Fibroblast of skin of left quadriceps (primary cell): ENCODE measurements at places on chromosomes 2 and 18.

DNA sequence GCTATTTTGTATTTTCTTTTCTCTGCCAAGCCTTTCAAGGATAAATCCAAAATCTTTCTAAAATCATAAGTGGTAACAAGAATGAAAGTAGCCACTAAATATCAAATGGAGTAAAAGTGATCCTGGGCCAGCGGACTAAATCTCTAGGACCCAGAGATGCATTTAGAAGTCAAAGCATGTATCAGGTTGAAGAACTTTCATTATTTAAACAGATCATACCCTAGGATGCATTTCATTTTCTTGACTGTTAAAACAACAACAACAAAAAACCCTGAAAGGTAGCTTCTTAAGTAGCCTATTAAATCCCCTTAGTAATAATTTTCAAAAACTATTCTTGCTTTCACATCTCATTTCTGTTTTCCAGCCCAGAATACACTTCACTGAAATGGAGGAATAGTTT lies 4.8 kb upstream of the POU3F3 start:
- DNase-seq, result no peak

DNA sequence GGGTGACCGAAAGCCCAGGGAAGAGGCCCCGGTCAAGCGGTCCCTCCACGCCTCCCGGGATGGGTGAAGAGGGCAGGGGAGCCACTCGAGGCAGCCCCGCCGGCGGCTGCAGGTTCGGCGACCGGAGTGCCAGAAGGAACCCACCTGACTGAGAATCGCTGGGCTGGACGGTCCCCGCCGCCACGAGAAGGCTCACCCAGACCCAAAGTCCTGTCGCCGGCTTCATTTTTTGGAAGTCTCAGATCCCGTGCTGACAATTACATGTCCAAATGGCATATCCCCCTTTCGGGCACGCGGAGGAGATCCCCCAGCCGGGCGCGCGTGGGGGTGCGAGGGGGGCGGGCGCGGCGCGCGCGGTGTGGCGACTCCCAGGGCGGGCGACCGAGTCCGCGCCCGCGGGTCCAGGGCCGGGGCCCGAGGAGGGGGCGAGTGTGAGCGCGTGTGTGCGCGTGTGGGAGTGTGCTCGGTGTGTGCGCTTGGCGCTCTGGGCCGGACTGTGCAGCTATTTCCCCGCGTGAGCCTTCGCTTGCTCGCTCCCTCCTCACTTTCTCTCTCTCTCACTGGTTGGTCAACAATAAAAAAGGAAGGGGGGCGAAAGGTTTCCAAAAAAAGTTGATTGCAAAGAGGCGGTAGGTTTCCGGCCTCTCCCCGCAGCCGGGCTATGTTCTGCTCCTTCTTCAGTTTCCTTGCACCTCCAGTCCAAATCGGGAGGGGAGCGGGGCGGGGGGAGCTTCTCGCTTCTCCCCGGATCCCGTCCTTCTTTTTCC lies at the start of gene ERBB4:
ERBB4 (minus strand) TSS at position 498 of the 767 bp plus-strand sequence; CDS start at position 226, 272 bp downstream.
- DNase-seq, result no peak

DNA sequence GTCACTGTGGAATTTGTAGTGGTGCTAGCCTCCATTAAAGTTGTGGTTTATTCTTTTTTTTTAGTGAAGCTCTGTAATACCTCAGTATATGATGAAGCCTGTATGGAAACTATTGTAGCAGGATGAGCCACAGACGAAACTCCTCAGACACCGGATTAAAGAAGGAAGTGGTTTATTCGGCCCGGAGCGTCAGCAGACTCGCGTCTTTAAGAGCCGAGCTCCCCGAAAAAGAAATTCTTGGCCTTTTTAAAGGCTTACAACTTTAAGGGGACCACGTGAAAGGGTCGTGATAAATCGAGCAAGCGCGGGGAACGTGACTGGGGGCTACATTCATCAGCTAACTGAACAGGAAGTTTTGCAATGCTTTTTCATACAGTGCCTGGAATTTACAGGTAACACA lies 8.1 kb upstream of the CCL20 start:
- DNase-seq, result no peak

- DNase-seq, result no peak
Measured at GRCh38 chr2:221501883-221502269, 70.2 kb downstream of the EPHA4 start.

DNA sequence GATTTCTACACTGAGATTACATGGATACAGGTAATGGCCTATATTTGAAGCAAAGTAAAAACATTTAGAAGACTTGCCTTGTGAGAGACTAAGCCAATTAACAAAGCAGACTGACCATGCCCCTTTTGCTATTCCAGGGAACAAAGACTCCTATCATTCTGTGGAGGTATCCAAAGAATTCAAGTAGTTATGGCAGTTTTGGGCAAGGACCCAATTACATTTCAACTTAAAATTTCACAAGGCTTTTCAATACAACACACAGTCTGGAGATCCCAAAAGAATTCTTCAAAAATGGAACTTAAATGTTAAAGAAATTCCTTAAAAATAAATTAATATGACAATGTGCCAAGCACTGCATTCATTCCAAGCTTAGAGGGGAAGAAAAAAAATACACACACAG lies 109.2 kb upstream of the CHRNA1 start:
- peak; percentile 44 for DNase-seq

GRCh38 chr18:36187193-36187825 lies at the start of gene MOCOS:
MOCOS (plus strand) TSS chr18:36187497; CDS start chr18:36187540, 43 bp downstream.
- no peak for DNase-seq

- DNase-seq, result no peak
Measured at GRCh38 chr2:189870381-189871085, 86.3 kb downstream of the PMS1 start.

DNA sequence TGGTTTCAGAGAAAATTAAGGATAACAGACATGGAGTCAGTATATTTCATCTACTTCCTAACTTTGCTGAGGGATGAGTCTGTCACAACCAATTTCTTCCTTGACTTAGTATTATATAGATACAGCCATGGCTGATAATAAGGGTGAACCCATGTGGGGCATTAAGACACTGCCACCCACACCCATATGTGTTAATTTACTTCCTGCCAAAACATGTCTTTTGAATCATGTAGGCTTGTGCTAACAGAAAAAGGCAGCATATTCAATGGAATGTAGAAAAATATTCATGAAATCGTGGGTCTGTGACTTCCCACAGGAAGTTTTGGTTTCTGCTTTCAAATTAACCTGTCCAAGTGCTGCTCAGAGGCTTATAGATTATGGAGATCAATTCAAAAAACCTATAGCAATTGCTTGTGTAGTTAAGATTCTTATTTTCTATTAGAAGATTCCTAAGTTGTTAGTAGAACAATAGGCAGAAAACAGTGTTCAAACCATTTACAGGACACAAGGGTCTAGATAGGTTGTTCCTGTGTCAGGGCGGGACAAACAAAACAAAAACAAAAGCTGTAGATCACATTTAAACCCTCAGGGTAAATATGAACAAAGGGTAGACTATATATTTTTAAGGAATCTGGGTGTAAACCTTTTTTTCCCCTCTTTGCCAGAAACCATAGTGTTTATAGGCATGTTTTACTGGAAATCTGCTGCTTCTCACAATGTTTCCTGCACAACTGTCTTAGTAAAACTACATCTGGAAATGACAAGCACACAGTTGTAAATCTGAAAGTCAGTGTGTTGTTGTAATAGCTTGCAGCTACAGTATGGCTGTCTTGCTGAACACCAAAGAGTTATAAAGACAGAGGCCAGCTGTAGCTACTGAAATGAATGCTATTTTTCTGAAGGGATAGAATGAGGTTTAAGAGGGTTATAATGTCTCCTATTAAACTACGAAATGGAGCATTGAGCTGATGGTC lies 691.2 kb downstream of the EPHA4 start:
- DNase-seq, result no peak

DNA sequence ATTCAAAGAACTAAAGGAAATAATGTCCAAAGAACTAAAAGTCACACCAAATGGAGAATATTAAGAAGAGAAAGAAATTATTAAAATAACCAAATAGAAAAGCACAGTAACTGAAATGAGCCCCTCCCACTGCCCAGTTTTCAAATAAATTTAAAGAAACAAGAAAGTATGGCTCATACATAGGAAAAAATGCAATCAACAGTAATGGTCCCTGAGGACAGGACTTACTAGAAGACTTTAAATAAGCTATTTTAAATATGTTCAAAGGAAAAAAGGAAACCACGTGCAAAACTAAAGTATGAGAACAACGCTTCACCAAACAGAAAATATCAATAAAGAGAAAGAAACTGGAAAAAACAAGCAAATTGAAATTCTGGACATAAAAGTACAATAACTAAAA lies 58.9 kb downstream of the TMEM131 start:
- no peak for DNase-seq

- DNase-seq, result no peak
Measured at GRCh38 chr18:3058328-3059191, 45.6 kb upstream of the LPIN2 start.

- DNase-seq, result no peak
Measured at GRCh38 chr2:38436227-38436664, 59.2 kb upstream of the ATL2 start.

- DNase-seq, result peak; percentile 38
Measured at GRCh38 chr18:26383454-26384270, 157.4 kb downstream of the TAF4B start.

- DNase-seq, result no peak
Measured at GRCh38 chr18:36706134-36706881, 122.5 kb downstream of the TPGS2 start.

- DNase-seq, result no peak
Measured at GRCh38 chr2:194411221-194411620, 1245.8 kb upstream of the SLC39A10 start.

DNA sequence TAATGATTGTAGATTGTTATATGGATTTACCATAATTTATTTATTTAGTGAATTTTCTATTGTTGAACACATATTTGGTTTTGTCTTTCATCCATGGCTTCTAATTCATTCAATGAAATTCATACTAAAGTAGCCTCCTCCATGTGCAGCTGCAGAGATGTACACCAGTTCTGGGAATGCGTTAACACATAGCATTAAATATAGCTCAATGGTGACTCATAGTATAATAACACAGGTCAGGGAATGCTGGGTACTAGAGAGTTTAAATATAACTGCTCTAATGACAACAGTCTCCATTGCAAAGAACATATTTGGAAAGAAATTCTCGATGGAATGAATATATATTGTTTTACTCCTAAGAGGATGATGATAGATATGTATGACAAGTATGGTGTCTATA lies 1190.2 kb upstream of the NRXN1 start:
- DNase-seq, result peak; percentile 3

DNA sequence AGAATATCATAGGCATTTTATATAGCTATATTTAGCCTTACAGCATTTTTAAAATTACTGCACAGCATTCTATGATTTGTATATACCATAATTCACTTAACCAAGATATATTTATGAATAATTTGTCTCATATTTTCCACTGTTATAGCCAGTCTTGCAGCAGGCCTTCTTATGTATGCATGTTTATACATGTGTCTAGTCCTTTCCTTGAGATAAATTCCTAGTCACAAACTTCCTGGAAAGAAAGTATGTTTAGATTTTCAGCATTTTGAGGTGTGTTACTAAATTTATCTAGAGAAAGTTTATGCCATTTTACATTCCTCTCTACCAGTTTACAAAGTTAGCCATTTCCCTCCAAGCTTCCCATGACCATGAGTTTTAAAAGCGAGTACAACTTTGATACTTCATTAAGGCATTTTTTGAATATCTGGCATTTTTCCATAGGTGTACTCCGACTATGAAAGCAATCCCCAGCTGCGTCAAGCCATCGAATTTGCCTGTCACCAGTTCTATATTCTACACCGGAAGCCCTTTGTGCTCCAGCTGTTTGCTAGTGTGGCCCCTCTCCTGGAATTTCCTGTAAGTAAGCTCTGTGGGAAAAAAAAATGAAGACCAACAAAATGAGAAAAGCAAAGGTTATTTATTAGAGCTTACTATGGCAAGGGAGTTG lies 59.4 kb upstream of the RPE start:
- no peak for DNase-seq

GRCh38 chr18:63979409-63979920 lies 9.6 kb downstream of the SERPINB8 start:
- peak; percentile 50 for DNase-seq

GRCh38 chr2:98702127-98702802 lies 28.7 kb downstream of the MGAT4A start:
- no peak for DNase-seq

DNA sequence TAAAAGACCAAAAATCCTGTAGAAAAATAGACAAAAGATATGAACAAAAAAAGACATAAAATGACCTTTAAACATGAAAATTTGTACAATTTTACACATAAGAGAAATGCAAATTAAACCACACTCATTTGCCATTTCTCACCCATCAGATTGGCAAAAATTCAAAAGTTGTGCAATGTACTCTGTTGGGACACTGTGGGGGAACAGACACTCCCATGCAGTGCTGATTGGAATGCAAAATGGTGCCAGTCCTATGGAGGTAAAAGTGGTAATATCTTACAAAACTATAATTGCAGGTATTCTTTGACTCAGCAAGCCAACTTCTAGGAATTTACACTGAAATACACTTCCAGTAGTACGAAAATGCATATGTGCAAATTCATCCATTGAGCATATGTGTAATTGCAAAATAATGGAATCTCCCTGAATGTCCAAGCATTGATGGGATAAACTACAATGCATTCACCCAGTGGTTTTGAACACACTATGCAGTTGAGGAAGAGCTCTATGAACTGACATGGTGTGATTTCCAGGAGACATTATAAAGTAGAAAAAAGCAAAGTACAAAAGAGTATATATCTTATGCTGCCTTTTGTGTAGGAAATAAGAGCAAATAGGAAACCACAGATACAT lies 201.8 kb upstream of the ZNF521 start:
- DNase-seq, result no peak

DNA sequence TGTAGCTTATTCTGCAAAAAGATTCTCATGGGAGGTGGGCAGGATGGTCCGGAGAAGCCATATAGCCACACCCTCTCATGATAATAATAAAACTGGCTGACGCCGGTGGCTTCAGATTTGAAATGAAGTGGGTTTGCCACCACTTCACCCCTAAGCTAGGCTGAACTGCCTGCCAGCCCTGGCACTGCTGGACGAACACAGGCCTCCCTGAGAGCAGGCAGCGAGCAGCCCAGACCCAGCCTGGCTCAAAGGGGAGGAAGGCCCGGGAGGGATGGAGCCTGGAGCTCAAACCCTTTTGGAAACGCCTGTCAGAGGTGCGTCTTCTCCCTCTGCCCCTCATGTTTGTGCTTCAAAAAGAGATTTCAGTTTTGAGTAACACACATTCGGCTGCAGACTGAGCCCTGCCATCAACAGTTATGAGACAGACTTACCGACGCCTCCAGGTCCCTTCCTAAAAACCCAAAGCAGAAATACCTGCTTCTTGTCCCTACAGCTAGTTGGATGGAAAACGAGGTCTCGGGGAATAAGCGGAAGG lies 71.1 kb upstream of the HPCAL1 start:
- DNase-seq, result no peak

- DNase-seq, result no peak
Measured at GRCh38 chr2:18690342-18690741, 101.0 kb upstream of the NT5C1B start.
